ENCODE measurements at places on chromosomes 7 and 10.

- DNase-seq = peak; percentile 9
These were observed 60.8 kb upstream of the NAMPT start for GRCh38 chr7:106345421-106346166.

- DNase-seq = peak; percentile 13
These were observed 8.0 kb downstream of the KLF6 start for GRCh38 chr10:3776796-3777571.

- no peak for DNase-seq
These were observed 4.9 kb downstream of the SMARCD3 start for GRCh38 chr7:151243408-151244195.

- DNase-seq = no peak
These were observed 337.7 kb downstream of the GATA3 start for GRCh38 chr10:8392216-8392615.

- no peak for DNase-seq
These were observed 37.0 kb upstream of the RHOBTB1 start for GRCh38 chr10:60980997-60981396.

- no peak for DNase-seq
These were observed 221.4 kb upstream of the SEMA3C start for GRCh38 chr7:81140252-81140651.

DNA sequence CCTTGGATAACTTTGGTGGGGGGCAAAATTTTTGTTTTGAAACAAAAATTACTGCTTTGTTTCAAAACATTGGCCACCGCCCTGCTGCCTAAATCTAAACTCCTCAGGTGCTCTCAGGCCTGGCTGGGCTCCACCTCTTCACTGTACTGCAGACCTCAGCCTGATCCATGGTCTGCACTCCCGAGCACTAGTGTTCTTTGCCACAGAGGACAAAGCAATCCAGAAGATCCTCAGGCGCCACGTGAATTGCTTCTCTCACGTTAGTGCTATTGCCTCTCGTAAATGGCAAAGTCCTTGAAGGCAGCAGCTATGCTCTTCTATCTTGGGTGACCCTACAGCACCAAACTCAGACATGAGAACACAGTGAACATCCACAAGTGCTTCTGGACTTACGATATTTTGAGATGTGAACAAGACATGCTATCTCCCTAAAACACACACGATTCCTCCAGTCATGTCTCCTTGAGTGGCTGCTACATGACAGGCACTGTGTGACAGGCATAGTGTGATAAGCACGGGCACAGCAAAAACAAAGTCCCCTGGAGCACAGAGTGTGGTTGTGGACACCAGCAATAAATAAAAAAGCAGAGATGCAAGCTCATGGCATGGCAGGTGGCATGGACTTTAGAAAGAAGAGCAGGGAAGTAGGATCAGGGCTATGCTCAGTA lies 582.1 kb upstream of the DPP6 start:
- DNase-seq = no peak

- DNase-seq = no peak
These were observed 110.3 kb downstream of the ZNF248 start for GRCh38 chr10:37747081-37747480.

GRCh38 chr7:133947458-133948254 lies 179.5 kb upstream of the LRGUK start:
- DNase-seq = no peak

DNA sequence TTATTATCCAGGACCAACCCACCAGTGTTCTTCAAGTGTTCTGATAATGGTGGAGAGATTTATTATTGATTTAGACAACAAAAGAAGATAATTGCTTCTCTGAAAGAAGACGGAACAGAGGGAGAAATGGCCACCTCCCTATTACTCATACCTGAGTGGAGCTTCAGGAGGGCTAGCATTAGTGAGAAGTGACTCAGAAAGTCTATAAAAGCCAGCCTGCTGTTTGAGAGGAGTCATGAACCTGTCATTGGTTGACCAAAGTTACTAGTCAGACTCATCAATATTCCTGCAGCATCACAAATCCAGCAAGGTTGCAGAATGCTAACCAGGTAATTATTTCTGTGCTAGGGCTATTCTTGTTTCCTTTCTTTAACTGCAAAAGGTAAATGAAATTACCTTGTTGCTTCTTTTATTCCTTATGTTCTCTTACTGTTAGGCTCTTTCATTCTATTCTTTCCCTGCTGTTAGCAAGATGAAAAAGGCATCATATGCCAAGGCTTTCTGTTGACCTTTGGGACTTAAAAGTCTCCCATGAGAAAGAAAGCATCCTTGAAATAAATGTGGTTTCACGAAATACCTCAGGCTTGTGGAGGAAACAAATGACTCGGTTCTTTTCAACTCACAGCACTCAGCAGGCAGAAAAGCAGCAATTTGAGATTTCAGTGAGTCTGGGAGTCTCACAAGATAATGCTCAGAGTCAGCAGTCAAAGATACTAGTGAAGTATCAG lies 256.4 kb upstream of the PHYHIPL start:
- DNase-seq = no peak

GRCh38 chr7:79285756-79286155 lies 167.7 kb downstream of the MAGI2 start:
- DNase-seq = no peak

DNA sequence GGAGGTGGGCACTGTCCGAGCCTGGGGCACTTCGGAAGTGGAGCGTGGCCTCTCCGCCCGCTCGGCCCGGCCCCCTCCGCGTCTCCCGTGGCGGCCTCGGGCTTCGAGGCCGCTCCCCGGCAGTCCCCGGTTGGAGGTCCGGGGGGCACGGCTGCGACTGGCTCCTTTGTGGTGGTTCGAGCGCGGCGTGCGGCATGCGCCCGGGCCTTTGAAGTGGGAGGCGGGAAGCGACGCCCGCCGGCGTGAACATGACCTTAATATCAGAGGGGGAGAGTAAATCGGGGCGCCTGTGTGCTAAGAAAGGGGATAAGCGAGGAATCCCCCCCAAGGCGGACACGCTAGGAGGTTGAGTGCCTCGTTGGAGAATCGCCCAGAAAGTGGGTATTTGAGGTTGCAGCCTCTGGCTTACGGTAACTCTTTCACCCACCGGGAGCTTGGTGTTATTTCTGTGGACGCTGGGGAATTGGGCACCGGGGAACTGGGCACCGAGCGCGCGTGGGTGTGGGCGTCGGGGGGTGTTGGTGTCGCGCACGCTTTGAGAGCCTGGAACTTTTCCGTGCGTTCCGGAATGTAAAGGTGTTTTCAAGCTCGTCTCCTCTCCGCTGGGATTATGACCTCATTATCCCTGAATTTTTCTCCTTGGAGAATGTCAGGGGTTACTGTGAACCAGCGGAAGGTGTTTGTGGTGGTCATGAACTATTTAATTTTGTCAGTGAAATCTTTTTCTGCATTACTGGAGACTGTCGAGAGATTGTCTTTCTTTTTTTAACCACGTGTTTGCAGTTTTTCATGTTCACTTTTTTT lies 660 bp downstream of the SUV39H2 start:
- DNase-seq = peak; percentile 28

DNA sequence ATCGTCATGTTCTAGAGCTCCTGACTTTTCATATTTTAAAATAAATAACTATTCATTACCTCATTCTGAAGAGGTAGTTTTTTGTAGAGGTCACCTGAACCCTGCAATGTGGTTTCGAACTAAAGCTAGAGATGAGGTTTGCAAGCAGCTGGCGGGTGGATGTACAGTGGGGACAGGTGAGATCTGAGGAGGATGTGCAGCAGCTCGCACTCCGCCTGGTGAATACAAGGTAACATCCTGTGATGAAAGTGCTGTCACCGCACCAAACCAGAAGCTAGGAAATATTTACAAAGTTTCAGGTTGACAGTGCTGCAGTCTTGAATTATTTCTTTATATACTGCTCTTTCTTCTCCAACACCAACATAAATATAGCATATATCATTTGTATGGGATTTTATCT lies 26.5 kb downstream of the NDUFB2 start:
- DNase-seq = no peak

GRCh38 chr7:94962661-94963060 lies 55.3 kb downstream of the PPP1R9A start:
- DNase-seq = no peak

- DNase-seq = no peak
These were observed 45.3 kb downstream of the TSPAN15 start for GRCh38 chr10:69496352-69497230.

DNA sequence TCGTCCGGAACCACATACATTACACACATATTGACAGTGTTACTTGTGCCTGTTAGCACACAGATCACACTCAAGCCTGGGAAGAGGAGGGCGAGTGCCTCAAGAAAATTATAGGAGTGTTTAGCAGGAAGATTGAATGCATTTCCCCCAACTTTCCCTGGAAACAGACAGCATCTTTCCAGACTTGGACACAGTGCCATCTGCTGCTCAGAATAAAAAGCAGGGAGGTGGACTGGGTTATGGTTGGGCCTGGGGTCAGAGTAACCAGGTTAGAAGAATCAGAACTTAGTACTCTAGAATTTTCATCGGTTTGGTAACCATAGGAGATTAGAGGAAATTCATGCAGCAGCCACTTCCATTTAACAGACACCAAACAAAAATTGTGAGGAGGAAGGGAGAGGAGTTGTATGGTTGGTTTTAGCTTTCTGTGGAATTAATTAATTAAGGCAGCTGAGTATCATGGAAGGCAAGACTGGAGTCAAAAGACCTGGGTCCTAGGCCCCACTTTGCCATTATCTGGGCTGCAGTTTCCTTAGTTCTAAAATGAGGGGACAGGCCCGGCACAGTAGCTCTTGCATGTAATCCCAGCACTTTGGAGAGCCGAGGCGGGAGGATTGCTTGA lies 43.4 kb upstream of the OPTN start:
- no peak for DNase-seq

- DNase-seq = no peak
These were observed 102.1 kb upstream of the MDFIC start for GRCh38 chr7:114819616-114820362.

DNA sequence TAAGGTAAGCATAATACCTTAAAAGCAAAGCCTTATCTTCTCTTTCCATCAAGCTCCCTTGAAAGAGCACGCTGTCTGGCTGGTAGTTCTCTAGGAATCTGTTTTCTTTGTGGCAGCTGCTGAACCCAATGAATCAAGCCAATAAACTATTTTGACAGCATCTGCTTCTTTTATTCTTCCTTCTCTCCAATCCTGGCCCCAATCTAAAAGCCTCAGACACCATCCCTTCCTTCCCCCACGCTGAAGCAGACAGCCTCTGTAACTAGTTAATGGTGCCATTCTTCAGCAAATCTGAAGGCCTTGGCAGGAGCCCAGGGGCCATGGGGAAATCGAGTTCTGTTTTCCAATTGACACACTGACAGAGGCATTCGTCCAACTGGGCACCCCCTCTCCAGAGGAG lies 186.6 kb upstream of the LYZL1 start:
- no peak for DNase-seq

GRCh38 chr7:103569621-103570305 lies 123.8 kb upstream of the SLC26A5 start:
- no peak for DNase-seq

GRCh38 chr7:47314728-47315607 lies 266.9 kb downstream of the TNS3 start:
- no peak for DNase-seq

DNA sequence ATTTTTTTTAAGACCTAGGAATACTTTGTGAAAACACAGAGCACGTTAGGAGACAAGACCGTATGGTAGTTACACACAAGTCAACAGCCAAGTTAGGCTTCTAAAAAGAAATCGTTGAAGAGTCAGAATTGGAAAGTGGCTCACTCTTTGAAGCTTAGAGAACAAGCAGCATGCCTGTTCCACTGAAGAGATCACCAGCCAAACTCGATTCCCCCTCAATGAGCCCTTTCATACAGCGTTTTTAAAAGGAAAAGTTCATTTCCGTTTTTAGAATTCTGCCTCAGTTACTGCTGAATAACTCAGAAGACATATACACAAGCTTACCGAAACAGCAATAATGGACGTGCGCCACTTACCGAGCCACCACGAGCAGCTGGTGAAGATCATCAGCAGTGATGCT lies 41.0 kb downstream of the MCMBP start:
- no peak for DNase-seq

GRCh38 chr10:33501161-33501560 lies 166.7 kb upstream of the NRP1 start:
- no peak for DNase-seq

DNA sequence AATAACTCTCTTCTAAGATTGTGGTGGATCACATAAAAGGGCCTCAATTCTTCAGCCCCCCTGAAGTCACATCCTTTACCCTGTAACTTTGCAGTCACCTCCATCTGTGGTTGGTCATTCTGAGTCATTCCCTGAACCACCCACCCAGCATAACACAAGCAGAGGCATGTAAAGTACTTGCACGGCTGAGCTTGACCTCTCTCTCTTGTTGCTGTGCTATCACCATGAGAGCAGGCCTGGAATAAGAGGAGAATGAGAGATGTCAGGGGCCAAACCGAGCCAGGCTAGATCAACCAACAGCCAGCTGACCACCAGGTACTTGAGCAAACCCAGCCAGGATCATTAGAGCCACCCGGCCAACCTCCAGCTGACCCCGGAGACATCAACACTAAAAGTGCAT lies 13.5 kb upstream of the STK17A start:
- DNase-seq = no peak

- peak; percentile 28 for DNase-seq
These were observed 108.7 kb downstream of the TYW1 start for GRCh38 chr7:67105377-67105776.

- no peak for DNase-seq
These were observed 196.2 kb downstream of the TAX1BP1 start for GRCh38 chr7:27936047-27936767.

DNA sequence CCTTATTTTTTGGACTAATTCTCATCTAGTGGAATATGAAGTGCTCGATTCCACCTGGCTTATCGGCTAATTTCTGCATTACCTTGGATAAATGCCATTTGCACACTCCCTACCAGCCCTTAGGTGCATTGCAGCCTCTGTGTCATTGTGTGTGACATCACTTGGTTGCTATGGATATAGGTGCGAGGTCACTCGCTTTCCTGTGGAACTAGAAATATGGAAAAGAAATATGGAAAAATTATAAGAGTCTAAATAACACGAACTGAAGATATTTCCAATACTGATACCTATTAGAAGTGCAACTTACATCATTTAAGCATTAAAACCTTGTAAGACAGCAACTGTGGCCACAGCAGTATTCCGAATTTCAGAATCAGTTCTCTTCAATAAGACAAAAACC lies 2.0 kb downstream of the YWHAG start:
- DNase-seq = peak; percentile 52

DNA sequence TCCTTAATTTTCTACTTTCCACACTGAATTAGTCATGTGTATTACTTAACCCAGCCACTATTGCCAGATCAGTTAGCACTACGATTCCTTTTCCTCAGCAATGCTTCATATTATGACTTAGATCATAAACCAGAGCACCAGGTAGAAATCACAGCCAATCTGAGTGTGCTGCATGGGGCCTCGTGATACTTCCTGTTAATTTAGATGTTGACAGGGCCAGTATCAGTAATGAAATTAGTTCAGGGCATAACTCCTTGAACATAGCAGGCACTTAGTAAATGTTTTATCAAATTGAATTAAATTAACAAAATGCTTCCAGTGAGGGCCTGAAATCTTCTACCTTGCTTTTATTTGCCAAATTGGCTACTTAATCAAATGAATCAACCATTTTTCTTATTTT lies 169.3 kb upstream of the LRGUK start:
- no peak for DNase-seq

DNA sequence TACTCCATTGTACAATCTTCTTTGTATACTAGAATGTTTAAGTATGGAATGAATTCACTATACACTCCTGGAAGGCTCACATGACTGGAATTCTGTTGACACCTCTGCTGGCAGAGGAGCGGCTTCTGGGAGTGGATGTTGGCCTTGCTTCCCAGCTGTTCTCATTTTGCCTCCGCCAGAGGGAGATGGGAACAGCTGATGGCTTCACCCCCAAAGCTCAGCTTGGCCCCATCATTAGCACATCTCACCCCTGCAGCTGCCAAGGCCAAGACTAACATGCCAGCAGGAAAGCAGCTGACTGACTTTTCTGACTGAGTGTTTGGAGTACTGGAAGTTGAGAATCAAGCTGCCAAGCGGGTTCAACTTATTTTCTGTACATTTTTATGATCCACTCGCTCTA lies 15.1 kb downstream of the ADAM12 start:
- DNase-seq = no peak

Data from KBM-7 (cell line).